ENCODE measurements at places on chromosomes 3 and 15.

DNA sequence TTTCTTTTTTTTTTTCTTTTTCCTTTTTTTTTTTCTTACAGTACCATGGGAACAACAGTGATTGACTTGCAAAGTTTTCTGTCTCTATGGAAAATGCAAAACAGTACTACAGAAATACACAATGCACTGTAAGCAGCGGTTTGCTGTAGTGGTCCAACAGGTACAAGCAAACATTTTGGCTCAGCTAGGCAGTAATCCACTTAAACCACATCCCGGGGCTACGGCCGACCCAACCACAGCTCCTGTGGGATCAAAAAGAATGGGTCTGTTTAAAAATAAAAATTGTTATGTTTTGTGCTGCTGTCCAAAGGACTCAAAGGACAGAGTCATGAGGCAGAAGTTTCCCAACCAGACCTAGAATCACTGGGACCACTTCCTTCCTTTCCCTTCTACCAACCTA lies 667.1 kb upstream of the ADAMTS9 start:
- DNase-seq, result no peak

DNA sequence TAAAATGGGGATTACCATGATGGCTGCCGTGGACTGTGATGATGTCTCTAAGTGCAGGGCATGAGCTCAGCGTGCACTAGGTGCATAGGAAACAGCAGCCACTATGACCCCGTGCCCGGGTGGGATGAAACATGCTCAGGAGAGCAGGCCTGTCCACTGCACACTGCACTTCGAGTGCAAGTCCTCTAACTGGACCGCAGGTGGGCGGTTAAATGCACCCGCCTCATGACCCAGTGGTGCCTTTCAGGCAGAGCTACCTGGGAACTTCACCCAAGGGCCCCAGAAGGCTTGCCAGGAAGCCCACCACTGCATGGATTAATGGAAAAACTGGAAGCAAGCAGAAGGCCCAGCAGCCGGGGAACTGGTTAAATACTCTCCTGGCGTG lies 34.0 kb downstream of the PRKCD start:
- no peak for DNase-seq

- DNase-seq, result no peak
Observed at GRCh38 chr15:87944050-87944449, 312.5 kb downstream of the NTRK3 start.

DNA sequence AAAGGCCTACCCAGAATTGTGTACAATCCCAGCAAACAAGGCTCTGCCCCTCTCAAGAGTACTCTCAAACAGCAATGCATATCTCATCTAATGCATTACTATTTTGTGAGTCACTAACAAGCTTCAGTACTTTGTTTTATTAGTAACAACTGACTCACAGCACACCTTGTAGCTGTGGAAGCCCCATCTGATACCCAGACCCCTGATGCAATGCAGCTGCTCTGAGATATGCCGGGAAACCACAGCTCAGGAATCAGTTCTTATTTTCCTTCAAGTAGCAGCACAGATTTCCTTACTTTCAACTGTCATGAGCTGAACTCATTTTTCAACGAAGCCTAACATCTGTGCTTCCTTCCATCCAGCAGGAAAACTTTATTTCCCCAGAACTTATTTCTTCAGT lies 37.8 kb downstream of the CCNL1 start:
- peak; percentile 80 for DNase-seq

- DNase-seq, result no peak
Observed at GRCh38 chr3:150755902-150756301, 7.1 kb downstream of the SIAH2 start.

- no peak for DNase-seq
Observed at GRCh38 chr3:127673191-127674100, 694 bp downstream of the ABTB1 start.

DNA sequence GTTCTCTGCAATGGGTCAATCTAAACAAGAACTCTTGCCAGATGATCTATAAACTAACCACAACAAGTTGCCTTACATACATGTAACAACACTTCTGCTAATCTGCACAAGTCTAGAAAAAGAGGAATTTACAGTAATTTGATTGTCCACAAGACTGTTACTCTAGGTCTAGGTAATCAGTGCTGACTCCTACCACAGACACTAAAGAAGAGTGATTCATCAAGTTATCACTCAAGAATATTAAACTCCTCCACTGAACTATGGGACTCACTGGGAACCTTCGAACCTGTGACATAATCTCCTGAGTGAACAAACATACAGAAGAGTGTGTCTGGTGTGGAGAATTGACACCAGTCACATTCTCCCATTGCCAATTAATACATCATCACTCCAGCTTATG lies 138.3 kb downstream of the ANXA2 start:
- DNase-seq, result no peak

DNA sequence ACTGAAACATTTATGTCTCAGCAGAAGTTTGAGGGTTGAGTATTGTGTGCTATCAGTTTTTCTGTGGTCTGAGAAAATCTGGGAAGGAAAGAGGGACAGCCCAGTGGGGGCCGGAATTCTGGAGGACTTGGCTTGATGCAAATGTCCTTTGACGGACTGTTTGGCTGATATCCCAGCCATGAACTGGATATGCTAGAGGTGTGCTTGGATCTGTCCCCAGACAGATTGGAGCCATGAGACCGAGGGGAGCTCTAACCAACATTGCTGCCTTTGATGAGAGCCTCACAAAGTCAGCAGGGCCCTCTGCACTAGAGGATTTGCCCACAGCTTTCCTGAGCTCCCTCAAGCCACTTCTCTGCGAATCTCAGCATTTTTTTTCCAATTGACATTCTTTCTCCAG lies 405.6 kb downstream of the NTRK3 start:
- DNase-seq, result no peak

DNA sequence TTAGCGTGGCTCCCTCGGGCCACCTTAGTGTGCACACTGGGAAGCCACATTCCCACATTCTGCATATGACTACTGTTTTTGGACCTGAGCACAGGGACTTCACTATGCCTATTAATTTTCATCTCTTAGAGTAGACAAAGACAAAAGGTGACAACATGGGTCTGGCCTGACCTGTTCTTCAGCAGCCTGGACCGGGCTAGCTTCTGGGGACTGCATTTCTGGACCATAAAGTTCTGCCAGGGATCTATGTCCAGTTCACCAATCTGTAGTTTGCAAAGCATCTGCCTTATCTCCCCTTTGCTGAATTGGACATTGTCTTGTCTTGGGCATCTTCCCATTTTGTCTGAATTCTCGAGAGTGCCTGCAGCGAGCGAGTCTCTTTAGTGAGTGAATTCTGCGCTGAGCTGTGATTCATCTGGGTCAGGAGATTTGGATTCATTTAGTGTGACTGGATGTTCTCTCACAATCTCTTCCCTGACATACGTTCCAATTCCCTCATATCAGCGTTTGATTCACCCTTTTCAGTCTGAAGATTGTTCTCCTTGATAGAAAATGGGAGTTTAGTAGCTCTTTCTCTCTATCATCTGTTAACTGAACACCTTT lies 112.2 kb upstream of the PLXNA1 start:
- DNase-seq, result no peak

GRCh38 chr3:9146367-9147071 lies 102.9 kb downstream of the SRGAP3 start:
- no peak for DNase-seq

- no peak for DNase-seq
Observed at GRCh38 chr15:63387748-63388493, 6.3 kb upstream of the CA12 start.

GRCh38 chr3:72266016-72266370 lies 481.0 kb upstream of the PROK2 start:
- no peak for DNase-seq

DNA sequence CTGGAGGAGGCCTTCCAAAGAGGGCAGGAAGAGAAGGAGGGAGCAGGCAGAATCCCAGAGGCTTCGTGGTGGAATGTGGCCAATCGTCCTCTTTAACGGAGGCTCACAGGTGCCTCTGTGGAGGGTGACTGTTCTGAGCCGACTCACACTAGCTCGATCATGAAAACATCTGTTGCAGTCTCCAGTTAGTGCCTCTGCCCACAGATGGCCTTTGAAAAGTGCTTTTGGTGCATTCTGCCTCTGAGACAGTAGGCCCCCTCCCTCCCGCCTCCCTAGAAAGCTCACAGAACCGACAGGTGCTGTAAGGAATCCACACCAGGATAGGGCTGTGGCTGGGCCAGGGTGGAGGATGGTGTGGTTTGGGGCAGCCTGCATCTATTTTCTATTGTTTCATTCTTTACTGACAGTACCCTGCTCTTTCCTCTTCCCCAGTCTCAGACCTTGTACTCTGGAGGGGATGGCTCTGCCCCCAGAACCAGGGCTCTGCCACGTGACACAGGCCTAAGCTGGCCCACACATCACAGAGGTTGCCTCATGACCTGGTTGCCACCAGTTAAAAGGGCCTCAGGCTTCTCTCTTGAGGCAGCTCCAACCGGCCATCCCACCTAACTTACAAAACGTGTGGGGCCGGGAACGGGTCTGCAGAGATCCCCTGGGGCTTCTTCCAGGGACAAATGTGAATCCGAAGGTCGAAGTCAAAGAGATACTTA lies 27.2 kb upstream of the PIGZ start:
- DNase-seq, result no peak

DNA sequence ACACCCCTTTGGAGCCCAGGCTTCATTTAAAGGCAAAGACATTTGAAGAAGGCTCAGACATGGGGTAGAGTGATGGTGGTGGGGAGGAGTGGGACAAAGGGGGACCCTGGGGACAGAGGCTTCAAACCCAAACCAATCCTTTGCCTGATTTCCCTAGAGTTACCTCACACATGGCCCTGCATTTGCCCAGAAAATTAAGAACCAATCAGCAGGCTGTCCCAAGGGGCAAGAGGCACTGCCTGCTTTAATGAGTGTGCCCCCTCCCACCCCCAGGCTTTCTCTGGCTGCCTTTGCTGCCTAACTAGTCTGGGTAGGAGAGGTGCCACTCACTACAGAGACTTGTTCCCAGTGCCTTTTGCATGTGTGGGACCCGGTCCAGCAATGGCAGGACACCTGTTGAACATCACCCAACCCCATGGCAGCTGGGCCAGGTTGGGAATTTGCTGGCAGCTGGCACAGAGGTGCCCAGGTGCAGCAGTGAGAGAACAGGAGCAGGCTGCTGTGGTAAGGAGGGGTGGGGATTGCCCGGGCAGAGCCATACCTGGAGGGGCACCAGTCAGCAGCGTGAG lies 38.4 kb downstream of the CCDC33 start:
- no peak for DNase-seq

DNA sequence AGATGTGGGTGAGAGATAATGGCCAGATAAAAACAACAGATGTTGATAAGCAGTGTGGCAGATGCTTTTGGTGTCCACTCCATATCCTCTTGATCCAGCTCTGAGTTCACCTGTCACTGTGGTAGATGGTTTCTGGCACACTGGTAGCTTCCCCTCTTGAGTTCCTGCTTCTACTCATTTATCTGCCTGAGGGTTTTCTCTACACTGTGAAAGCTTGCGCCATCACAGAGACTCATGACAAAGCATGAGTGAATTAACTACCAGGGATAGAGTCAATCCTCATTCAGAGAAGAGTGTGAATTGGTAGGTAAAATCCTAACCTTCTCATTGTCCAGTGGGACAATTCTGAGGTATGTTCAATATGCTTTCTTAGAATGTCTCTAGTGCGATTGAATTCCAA lies 50.0 kb upstream of the ARHGEF26 start:
- no peak for DNase-seq

DNA sequence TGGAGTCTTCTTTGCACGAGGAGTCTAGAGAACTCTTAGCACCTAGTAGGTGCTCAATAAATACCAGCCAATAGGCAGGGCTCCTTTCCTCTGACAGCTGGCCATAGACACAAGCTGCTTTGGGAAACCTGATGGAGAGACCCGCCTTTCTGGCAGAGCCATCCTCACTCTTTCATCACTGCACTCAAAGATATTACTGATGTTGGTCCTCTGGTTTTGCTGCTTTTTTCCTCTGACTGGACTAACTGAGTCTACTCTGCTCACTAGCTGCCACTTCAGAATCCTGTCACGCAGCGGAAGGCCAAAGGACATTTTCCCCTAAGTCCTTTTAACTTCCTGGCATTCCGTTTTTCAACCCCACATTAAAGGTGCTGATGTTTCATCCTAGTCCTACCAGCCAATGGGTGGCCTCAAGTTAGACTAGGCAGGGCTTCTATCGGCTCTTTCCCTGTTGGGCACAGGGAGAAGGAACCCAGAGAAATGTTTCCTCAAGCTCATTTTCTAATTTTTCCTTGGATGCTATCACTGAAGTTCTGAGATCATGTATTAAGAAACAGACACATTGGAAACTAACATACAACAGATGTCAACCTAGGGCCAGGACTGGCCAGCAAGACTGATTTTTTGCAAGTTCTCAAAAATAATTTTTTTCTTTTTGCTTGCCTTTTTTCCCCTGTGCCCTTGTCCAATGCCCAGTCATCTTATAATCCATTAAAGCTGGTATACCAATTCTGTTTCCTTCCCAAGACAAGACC lies 132.8 kb upstream of the ICE2 start:
- DNase-seq, result no peak
